ENCODE measurements at places on chromosomes 6 and 20.

- DNase-seq = no peak
These were observed 128.7 kb downstream of the DNAH8 start for GRCh38 chr6:38843798-38844197.

GRCh38 chr6:115634887-115635286 lies 425.8 kb downstream of the FRK start:
- no peak for DNase-seq

DNA sequence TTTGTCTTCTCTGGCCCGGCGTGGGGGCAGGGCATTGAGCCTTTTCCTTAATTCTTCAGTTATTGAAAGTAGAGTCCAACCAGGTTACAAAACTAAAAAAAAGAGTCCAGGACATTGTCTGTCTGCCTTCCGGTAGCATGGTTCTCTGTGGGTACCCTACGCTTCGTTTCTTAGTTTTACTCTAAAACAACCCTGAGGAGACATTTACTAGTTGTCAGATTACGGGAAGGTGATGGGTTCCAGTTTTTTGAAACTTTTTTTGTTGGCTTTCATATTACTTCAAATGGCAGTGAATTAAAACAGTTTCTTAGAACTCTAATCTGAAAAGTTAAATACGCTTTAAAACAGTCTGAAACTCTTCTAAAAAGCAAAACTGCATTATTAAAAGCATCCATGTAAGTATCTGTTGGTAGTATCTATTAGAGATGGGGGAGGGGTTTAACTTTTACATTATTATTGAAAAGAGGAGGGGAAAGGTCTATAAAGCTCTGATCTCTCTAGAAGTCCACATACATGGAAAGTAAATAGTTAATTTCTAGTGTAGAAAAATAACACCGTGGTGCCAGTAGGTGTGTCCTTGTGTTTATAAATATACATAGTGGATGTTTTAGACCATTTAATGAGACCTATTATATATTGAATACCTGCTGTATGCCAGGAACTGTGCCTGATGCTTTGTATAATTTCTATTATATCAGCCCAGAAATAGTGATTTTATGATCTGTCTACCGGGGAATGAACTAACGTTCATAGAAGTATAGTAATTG lies 2.2 kb downstream of the BICRAL start:
- no peak for DNase-seq

DNA sequence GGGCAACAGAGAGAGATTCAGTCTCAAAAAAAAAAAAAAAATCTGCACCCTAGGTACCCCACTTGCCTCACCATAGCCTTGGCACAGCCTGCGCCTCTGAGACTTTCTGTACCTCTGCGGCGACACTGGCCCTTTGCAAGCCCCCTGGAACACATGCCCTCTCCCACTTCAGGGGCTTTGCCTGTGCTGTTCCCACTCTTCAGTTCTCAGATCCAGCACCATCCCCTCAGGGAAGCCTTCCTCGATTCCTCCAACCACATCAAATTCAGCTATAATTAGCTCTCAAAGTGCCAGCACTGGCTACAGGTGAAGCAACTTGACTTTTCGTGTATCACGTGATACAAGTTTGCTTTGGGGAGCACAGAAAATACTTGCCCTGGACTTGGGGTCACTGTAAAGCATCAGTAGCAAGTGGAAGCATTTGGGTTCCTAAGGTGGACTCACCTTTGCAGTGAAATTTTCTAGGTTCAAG lies 2.1 kb upstream of the UBE2V1 start:
- no peak for DNase-seq

GRCh38 chr6:30510419-30511168 lies 21.3 kb downstream of the HLA-E start:
- no peak for DNase-seq

- no peak for DNase-seq
These were observed 141.8 kb downstream of the CDC5L start for GRCh38 chr6:44529146-44529905.

DNA sequence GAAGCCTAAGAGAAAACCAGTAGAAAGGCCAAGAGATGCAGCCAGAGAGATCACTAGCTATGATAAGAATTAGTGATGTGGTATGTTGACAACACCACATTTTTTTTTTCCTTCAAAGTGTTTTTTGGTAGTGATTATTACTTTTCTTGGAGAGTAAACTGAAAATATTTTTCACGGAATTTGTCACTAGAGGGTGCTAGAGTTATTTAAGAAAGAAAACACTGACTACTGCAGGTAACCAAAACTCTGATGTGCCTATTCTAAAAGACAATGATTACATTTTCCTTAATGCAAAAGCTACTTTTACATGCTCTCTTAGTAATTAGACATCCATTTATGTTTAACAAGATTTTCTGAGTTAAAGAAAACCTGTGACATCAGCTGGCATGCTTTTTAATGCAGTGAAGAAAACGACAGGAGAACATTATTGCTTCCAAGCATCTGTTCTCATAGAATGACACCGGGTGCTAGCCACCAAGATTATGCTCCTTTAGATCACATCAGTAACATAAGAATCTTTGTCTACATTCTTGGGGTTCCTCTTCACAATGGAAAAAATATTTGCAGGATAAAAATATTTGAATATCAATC lies 28.8 kb downstream of the RWDD2A start:
- DNase-seq = no peak

DNA sequence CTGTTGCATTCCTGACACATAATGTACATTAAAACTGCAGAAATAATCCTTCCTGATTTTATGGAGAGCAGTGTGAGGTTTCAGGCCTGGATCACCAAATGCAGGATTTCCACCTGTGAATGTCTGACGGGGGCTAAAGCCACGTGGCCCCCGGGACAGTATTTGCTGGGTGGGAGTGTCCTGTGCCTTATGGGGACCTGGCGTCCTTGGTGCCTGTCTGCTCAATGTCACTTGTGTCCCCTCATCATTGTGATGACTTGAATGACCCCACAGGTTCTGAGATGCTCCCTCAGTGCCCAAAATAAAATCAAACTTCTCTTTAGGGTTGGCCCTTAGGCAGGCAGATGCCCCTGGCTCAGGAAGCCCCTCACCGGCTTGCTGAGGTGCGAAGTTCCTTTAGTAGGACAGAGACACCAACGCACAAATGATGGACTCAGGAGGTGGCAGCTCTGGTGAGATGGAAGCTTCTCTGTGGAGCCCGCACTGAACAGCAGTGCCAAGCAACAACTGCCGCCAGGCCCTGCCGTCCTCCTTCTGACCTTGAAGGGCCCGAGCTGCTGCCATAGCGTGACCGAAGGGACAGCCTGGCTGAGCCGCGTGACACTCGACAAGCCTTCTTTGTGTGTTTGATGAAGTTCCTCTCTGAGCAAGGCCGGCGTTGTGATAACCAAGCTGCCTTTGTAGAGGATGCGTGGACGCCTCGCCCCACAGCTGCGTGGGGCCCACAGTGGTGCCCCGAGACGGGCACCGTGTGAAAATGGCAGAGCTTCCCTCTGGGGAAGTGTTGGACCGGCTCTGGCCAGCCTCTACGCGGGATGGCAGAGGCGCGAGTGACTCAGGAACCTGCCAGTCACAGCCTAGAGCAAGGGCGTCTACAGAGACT lies 30.9 kb downstream of the FRMD1 start:
- no peak for DNase-seq

GRCh38 chr20:25058051-25058846 lies at the start of gene ACSS1:
Gene ACSS1 (minus strand): TSS chr20:25058139. CDS start chr20:25058102, 37 bp downstream.
- no peak for DNase-seq

DNA sequence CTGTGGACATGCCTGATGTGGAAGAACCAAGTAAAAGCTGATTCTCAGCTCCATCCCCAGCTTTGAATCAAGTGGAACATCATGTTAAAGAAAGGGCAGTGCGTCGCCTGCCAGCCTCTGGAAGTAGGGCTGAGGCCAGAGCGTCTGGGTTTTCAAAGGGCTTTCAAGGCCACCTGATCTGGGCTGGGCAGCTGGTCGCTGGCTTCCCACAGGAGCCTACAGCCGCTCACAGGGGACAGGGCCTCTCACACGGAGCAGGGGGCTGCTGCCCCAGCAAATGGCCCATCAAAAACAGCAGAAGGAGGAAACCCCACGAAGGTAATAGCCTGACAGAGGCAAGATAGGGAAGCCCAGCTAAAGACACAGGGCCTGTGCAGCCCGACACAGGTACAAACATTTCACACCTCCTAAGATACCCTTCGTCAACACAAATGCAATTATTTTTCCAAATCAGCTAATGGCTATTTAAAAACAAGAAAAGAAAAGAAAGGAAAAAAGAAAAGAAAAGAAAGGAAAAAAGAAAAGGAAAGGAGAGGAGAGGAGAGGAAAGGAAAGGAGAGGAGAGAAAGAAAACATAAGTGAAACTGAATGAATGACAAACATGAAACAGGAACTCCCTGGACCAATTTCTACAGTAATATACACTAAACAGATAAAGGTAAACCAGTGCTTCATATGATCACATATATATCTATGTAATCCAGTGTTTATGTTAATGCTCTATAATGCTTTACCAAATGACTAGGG lies 24.8 kb downstream of the RRBP1 start:
- no peak for DNase-seq

DNA sequence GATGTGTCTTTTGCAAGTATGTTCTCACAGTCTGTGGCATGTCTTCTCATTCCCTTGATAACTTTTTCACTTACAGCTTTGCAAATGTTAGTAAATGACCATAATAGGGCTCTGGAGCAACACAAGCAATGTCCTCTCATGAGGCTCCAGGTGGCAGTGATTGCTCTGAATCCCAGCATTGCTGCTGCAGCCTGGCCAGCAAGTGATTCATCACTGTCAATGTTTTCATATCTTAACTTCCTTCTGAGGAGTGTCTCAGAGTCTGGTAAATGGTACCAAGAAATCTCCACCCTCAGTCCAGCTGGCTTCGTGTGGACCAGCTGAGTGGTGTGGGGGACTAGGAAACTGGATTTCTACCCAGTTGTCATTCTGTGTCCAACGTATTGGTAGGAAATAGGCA lies 139.6 kb downstream of the MYLK4 start:
- DNase-seq = no peak

GRCh38 chr6:157381631-157382621 lies 936 bp downstream of the ZDHHC14 start:
- no peak for DNase-seq

DNA sequence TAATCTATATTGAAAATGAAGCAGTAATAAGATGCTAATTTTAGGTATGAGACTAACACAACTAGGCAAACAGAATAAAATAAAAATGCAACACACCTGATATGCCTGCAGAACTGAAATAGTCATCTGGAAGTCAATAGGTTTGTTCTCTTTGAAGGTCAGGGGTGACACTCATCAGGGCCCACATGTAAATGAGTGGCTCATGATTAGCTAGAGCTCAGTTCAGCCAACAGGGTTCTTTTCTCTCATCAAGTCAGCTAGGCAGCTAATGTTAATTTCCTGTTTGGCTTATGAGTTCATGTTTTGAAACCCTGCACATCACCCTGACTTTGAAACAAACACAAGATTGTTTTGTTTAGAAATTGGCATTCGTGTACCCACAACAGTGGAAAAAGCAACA lies 23.8 kb downstream of the SMLR1 start:
- no peak for DNase-seq

- DNase-seq = no peak
These were observed 8.9 kb upstream of the FBXO9 start for GRCh38 chr6:53056273-53056672.

DNA sequence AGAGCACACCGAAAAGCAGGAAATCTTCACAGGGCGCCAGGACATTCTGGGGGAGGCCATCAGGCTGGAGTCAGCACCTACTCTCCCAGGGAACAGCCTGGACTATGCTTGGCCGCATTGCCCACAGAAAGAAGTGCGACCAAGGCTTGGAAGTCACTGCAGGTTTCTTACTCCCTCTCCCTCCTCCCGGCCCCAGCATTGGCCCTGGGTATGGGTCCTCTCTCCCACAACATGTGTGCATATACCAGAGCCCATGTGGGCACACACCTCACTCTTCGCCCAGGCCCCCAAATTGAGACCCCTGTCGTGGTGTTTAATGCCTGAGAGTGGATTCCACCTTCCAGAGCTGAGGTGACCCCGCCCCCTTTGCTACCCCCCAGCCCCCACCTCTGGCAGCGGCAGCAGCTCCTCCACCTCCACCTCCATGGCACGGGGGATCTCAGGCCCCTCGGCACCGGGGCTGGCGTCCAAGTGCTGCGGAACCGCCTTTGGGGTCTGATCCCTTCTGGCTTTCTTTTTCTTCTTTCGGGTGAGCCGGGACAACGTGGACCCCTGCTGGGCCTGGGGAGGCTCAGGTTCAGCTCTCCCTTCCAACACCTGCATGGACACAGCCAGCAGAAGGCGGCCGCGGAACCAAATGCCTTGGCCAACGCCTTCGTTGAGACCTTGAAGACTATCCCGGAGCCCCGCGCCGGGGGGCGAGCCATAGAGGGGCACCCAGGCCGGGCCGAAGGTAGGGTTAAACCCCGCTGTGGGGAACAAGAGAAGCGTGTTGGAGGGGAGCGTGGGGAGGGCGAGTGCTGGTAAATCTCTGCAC lies 15.2 kb upstream of the SPAG4 start:
- DNase-seq = no peak

GRCh38 chr6:69138893-69139494 lies 503.9 kb downstream of the ADGRB3 start:
- DNase-seq = no peak

DNA sequence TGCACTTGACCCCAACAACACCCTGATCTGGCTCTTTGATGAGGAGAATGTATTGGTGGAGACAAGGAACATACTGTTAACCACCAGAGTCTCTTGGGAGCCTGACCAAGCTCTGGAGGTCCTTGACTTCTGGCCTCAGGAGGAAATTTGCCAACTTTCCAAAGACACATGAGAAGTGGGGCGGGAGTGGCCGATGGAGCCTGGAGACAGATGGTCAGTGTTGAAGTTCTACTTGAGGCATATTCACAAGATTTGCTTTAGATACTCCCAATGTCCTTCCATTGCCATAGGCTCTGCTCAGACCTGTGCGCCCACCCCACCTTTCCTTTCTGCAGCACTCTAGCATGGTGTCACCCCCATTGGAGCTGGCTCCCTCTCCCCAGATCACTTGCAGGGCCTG lies 241.0 kb downstream of the SLC24A3 start:
- DNase-seq = no peak

- DNase-seq = no peak
These were observed 24.0 kb downstream of the CD40 start for GRCh38 chr20:46142124-46142523.

- no peak for DNase-seq
These were observed 60.3 kb downstream of the BMP6 start for GRCh38 chr6:7786214-7786661.

DNA sequence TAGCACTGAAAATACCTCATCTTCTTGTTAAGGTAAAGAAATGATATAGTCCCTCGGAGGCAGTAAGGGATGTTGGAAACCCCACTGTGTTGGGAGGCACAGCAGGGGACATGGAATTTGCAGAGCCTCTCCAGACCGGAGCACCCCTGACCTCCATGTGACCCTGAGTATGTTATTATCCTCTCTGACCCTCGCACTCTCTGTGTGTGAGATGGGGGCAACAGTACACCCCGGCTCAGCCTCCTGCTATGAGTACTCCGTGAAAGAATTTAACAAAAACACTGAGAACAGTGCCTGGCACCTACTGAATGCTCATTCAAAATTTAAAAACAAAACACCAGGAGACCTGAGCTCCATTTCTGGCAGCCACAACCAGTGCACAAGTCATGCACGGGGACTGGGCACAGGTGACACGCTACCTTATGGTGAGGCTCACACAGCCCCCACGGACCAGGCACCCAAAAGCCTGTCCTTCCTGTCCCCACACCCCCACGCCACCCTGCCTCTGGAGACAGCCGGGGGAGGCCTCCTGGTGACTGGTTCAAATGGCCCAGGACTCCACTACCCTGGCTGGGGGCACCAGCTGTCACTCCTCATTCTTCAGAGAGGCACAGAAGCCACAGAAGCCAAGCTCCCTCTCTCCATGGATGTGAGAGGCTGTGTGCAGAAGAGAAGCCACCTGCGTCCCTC lies 6.1 kb downstream of the NINL start:
- no peak for DNase-seq

- DNase-seq = no peak
These were observed 24.1 kb downstream of the HLA-B start for GRCh38 chr6:31332637-31333602.

GRCh38 chr6:89828988-89829471 lies 650 bp upstream of the CASP8AP2 start:
- no peak for DNase-seq

Measured in type B pancreatic cell (in vitro differentiated cells).